Astrocyte (in vitro differentiated cells and primary cell): ENCODE measurements at places on chromosomes 7 and 10.

DNA sequence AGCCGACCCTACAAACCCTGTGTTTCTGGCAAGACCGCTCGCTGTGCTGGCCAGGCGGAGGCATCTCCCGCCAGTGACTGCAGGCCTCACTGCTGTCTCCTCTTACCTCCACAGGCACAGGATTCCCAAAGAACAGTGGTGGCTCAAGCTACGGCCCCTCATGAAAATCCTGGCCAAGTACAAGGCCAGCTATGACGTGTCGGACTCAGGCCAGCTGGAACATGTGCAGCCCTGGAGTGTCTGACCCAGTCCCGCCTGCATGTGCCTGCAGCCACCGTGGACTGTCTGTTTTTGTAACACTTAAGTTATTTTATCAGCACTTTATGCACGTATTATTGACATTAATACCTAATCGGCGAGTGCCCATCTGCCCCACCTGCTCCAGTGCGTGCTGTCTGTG is 36.2 kb downstream of the PITRM1 start:
- DNase-seq, result no peak

DNA sequence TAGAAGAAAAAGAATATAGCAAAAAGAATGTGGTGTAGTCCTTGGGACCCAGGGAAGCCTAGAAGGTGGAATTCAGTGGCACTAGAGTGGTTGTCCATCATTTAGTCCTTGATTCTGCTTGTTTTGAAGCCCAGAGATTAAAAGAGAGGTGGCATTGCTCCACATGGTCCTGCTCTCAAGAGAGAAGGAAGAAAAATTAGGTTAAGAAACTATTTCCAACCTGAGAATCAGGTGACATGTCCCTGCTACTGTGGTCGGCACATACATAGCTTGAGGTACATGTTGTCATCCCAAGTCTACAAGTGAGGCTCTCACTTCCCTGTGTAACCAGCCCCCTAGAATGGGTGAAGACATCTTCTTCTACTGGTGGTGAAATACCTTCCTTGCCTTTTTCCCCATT is at the start of gene OR9A2:
Gene OR9A2, minus strand, starts transcription at position 101 of the 400 bp plus-strand sequence. Its CDS starts 0 bp downstream, at position 101.
- DNase-seq, result no peak

DNA sequence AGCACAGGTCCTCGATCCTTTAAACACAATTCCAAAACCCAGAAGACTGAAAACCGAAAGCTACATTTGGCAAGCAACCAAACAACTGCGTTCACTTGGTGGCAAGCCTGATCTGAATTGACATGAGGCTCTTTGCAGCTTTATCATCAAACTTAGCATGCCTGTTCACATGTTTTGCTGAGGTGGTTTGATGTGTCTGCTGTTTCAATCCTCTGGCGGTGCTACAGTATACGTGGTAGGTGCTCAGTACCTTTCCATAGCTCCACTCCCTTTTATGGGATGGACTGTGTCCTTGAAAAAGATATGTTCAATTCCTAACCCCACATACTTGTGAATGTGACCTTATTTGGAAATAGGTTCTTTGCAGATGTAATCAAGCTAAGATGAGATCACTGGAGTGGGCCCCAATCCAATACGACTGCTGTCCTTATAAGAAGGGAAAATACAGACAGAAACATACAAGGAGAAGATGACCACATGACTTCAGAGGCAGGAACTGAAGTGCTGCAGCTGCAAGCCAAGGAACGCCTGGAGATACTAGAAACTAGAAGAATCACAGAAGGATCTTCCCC is 33.4 kb downstream of the CCDC6 start:
- peak; percentile 95 for DNase-seq

GRCh38 chr10:77348751-77349150 is 288.9 kb downstream of the KCNMA1 start:
- DNase-seq, result peak; percentile 44

GRCh38 chr7:22765609-22766008 is 38.6 kb downstream of the IL6 start:
- DNase-seq, result no peak

DNA sequence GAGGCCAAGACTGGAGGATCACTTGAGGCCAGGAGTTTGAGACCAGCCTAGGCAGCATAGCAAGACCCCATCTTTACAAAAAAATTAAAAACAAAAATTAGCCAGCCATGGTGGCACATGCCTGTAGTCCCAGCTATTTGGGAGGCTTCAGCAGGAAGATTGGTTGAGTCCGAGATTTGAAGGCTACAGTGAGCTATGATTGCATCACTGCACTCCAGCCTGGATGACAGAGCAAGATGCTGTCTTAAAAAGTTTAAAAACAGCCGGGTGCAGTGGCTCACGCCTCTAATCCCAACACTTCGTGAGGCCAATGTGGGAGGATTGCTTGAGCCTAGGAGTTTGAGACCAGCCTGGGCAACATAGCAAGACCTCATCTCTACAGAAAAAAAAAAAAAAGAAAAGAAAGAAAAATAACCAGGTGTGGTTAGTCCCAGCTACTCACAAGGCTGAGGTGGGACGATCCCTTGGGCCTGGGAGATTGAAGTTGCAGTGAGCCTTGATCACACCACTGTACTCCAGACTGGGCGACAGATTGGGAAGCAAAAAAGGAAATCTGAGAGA is 44.7 kb downstream of the ZAN start:
- DNase-seq, result no peak

GRCh38 chr10:102231357-102232318 is 5.5 kb downstream of the ELOVL3 start:
- DNase-seq, result no peak

DNA sequence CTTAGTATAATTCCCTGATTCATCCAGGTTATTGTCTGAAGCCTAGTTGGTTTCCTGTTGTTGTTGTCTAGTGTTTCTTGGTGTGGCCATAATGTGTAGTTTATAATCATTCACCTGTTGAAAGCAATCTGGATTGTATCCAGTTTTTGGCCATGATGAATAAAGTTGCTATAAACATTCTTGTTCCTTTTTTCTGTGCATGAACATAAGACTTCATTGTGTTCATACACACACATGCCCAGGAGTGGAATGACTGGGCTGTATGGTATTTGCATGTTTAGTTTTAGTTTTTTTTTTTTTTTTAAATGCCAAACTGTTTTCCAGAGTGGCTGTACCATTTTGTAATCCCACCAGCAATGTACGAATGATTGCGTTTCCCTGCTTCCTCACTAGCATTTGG is 349.8 kb downstream of the SDK1 start:
- peak; percentile 27 for DNase-seq

GRCh38 chr10:74156919-74157289 is 5.9 kb downstream of the ADK start:
- peak; percentile 51 for DNase-seq

GRCh38 chr10:113226831-113227445 is 276.9 kb downstream of the TCF7L2 start:
- DNase-seq, result no peak

DNA sequence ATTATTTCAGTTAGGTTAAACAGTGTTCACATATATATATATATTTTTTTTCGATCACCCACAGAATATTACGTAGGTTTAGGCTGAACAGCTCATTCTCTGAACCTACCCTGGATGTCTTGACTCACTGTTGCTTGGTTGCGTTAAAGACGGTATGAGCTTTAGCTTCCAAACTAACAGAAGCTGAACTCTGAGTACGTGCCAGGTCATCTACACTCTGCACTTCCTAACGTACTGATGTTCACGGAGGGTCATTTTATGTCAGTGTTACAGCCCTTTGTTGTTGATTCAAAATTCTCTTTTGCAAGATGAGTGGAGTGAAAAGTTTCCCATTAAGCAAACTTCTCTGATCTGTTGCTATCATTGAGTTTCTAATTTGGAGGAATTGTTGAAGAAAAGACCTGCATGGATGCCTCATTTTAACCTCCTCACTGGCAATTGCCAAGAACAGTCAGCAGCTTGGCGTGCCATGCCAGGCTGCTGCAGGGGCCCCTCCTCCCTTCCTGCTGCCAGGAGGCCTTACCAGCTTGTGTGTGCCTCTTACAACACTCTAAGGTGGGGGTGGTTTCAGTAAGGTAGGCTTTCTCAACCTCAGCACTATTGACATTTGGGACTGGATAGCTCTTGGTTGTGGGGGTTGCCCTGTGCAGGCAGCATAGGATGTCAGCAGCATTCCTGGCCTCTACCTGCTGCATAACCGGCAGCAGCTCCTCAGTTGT is 44.3 kb downstream of the INSYN2A start:
- DNase-seq, result peak; percentile 48

DNA sequence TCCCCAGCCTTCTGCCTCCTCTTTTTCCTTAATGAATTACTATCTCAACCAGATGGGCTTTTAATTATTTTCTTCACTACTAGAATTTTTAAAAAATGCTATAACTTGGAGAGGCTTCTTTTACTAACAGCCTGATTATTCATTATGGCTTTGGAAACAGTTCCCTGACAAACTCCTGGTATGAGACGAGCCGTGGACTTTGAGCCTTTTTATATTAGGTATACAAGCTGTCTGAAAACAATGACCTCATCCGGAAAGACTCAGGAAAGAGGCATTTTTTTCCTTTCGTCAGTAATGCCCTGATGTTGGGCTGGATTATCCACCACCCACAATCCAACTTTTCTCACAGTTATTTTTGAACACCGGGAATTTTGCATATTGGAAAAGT is 26.7 kb upstream of the ABLIM1 start:
- DNase-seq, result peak; percentile 85

GRCh38 chr10:110947061-110947595 is 27.7 kb downstream of the SHOC2 start:
- peak; percentile 48 for DNase-seq

- no peak for DNase-seq
These were observed 259.0 kb downstream of the ADRA2A start for GRCh38 chr10:111335826-111336225.

DNA sequence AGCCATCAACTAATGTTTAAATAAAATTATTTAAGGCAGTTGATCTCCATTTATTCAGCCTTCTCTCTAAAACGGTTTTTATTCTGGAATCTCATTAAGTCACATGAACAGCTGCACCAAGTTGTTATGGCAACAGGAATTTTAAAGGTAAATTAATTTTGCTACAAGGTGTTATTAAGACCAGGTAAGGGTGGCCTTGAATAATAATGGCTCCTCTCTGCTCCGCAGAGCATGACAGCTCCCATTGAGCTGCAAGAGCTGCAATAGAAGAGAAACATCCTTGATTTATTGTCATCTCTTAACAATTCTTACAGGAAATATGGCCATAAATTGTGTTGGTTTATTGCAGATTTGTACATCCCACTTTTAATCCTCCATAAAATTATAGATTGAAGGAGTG is 165.8 kb downstream of the KLF6 start:
- no peak for DNase-seq

- no peak for DNase-seq
These were observed 60.7 kb downstream of the EXOC4 start for GRCh38 chr7:133313575-133313974.

- no peak for DNase-seq
These were observed 32.1 kb downstream of the ZNF783 start for GRCh38 chr7:149293946-149294633.

DNA sequence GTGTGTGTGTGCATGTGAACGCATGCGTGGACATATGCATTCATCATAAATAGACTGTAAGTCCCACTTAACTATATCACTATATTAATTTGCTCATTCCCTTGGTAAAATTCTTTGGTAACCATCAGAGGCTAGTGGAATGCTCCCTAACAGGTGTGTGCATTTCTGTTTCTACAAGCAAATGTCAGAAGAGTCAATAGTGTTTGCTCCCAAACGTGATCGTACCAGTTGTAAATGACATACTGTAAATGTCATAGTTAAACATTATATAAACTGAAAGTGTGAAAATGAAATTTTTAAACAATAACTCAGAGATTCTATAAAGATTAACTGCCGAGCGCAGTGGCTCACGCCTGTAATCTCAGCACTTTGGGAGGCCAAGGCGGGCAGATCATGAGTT is 94.6 kb downstream of the ANLN start:
- no peak for DNase-seq

DNA sequence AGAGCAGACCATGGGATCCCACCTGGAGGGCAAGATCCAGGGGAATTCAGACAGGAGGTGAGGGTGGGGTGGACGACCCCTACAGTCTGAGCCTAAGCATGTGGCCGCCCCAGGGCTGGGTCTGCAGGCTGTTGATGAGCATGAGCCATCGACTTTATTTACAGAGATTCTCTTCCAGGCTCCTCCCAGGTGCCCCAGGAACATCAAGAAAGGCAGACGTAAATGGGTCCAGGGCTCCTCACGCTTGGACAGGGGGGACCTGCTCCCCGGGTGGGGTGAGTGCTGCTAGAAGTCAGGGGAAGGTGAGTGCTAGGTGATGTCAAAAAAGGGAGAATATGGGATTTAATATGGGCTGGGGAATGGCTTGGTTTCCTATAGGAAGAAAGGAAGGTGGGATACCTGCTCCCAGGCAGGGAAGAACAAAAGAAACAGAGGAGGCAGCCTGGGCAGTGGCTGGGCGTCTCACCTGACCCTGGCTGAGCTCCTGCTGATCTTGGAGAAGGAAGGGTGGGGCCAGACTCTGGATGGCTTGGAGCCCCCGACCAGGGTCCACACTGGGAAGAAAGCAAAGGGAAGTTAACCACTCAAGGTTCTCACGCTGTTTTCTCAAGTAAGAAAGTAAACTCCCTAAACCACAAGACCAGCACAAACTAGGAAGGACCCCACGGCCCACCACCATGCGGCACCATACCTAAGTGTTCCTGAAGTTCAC is 162.1 kb upstream of the SHH start:
- DNase-seq, result no peak

DNA sequence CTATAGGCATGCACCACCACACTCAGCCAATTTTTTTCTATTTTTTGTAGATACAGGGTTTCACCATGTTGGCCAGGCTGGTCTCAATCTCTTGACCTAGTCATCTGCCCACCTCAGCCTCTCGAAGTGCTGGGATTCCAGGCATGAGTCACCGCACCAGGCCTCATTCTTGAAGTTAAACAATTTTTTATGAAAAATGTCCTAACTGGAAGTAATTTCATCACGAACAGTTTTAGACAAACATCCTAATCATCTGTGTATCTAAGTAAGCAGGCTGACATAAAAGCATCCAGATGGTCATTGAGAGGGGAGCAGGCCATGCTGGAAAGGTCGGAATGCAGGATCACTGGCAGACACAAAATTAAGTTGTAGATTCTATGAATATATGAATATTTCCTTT is 269.1 kb downstream of the ZMYND11 start:
- peak; percentile 76 for DNase-seq

- no peak for DNase-seq
These were observed 271.7 kb downstream of the PTPRN2 start for GRCh38 chr7:158315881-158316280.

DNA sequence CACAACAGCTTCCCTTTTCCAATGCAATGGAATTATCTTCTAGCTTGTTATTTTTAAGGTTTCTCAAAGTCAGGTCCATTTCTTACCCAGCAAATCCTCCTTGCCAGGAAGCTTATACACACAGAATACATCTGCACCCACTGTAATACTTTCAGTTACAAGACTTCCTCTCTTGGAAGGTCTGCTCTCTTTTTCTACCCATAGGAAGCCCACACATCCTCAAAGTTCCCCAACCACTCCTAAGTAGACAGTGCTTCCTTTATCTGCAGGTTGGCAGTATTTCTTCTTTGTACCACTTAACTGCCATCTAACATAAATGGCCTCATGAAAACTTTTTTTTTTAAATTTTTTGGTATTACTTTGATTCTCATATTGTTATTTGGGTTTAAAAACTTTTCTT is 155.6 kb downstream of the TAX1BP1 start:
- no peak for DNase-seq
